Mesenteric fat pad (tissue), 1 donor: ENCODE measurements at places on chromosomes 3 and 15.

- DNase-seq, result no peak
Measured at GRCh38 chr15:39587731-39588530, 7.1 kb downstream of the THBS1 start.

GRCh38 chr3:167032267-167032876 is 347.7 kb downstream of the ZBBX start:
- no peak for DNase-seq

GRCh38 chr15:40591389-40591788 is 2.7 kb upstream of the KNL1 start:
- DNase-seq, result no peak

GRCh38 chr3:396293-396692 is 199.7 kb downstream of the CHL1 start:
- DNase-seq, result no peak

DNA sequence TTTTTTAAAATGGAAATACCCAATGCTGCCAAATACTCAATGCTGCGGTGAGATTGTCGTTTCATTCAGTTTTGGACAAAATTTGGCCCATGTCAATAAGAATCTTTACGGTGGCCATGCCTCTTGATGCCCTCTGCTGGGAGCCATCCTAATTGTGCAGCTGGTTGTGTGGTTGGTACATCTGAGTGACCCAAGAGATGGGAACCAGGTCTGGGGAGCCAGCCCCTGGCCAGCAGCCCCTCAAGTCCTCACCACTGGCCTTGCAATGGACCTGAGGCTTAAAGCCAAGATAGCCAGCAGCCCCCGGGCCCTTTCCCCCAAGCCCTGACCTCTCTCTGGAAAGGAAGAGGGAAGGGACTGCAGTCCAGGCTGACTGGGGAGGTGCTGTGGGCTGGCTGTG is 36.4 kb upstream of the ESYT3 start:
- DNase-seq, result no peak

- no peak for DNase-seq
Measured at GRCh38 chr15:80173022-80173759, 20.4 kb downstream of the FAH start.

DNA sequence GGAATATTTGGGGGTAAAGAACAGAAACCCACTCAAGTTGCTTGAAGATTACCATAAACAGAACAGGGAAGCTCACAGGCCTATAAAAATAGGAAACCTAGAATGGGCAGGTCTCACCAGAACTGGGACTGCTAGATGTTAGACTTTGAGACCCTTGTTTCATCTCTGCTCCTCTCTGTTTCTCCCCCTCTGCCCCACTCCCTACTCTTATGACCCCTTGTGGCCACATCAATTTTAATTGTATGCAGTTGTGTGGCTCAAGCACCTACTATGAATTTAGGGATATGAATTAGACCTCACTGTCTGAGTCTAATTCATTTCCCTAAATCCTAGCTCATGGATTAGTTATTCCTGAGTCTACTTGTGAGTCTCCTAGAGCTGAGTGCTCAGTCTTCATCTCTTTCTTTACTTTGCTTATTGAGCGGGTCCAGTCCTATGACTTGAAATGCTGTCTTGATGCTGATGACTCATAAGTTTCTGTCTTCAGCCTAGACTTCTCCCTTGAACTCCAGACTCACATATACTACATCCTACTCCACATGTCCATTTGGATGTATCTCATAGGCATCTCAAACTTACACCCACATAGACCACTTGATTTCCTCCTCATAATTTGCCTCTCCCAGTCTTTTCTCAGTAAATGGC is 78.7 kb downstream of the ITPR1 start:
- no peak for DNase-seq

DNA sequence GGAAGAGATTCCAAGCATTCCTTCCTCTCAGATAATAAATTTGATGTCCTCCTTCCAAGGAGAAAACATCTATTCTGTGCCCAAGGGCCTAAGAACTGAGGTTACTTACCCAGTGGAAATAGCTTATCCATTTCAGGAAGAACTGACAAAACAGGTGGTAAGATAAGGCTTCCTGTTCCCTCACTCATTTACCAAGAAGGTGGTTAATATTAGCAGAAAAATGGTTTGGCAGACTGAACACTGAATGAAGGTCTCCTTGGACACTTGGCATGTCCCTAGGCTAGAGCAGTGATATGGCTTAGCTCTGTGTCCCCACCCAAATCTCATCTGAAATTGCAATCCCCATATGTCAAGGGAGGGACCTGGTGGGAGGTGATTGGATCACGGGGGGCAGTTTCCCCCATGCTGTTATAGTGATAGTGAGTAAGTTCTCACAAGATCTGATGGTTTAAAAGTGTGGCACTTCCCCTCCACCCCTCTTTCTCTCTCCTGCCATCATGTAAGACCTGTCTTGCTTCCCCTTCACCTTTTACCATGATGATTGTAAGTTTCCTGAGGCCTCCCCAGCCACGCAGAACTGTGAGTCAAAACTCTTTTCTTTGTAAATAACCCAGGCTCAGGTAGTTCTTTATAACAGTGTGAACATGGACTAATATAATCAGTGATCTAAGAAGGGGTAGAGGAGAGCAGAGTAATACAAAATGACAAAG is 127.4 kb downstream of the ST8SIA2 start:
- DNase-seq, result no peak

DNA sequence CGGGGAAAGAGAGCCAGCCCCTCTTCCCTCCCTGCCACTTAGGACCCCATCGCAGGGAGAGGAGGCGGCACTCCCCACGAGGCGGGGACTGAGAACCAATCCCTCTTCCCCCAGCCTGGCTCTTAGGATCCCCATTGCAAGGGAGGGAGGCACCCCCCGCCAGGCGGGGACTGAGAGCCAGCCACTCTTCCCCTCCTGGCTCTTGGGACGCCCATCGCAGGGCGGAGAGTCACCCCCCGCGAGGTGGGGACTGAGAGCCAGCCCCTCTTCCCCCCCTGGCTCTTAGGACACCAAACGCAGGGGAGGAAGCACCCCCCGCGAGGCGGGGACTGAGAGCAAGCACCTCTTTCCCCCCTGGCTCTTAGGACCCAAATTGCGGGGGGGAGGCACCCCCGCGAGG is 34.2 kb upstream of the SSUH2 start:
- no peak for DNase-seq

GRCh38 chr3:78174821-78175220 is 1134.9 kb downstream of the ROBO2 start:
- DNase-seq, result no peak

DNA sequence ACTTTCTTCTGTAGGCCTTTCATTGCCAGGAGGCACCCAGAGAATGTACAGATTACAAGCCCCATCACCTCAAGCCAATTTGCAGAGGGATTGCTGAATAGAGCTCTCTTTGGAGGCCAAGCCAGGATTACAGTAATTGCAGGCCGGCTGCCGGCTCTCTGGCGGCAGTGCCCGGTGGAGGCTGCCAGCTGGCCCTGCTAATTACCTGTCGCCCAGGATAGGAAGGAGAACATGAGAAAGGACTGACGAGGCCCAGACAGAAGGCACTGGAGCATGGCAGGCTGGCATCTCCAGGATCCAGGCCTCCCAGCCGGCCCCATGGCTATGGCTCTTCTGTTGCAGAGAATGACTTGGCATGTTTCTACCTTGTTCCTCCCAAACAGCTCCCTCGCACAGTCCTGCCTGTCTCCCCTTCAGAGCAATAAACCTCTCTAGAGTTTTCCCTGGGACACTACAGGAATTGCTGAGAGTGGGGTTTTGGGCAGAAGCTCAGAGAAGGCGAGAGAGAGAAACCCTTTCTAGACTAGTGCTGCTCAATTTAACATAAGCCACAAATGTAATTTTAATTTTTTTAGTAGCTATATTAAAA is 273.6 kb upstream of the PROK2 start:
- no peak for DNase-seq

- DNase-seq, result no peak
Measured at GRCh38 chr15:93049914-93050578, 39.0 kb downstream of the RGMA start.

GRCh38 chr15:67922971-67923945 is 83.4 kb upstream of the RNU6-1 start:
- DNase-seq, result no peak

- no peak for DNase-seq
Measured at GRCh38 chr15:39850436-39850835, 67.8 kb upstream of the FSIP1 start.

GRCh38 chr3:185825006-185825638 is at the start of gene IGF2BP2:
Gene IGF2BP2 (minus strand): TSS chr3:185825042. CDS start chr3:185824960, 82 bp downstream.
- DNase-seq, result no peak

- no peak for DNase-seq
Measured at GRCh38 chr3:13045241-13045903, 27.9 kb downstream of the IQSEC1 start.

DNA sequence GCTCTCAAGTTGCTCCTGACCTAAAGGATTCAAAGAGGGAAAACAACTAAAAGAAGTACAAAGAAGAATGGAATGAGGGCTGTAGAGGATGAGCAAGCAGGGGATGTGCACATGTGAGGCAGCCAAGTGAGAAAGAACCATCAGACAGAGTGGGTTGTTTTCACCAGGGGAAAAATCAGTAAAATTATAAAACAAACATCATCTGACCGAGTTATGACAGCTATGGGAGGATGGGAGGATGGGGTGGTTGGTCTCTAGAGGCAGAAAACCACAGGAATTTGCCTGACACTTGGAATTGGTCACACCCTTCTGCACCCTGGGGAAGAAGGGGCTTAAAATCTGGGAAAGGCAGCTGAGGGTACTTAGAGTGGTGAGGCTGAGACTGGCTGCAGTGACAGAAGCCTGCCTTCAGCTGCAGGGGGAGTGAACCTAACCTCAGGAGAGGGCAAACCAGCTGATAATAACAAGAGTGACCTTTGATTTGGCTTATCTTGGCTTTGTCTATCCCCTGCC is 10.1 kb downstream of the ARHGAP31 start:
- DNase-seq, result no peak

DNA sequence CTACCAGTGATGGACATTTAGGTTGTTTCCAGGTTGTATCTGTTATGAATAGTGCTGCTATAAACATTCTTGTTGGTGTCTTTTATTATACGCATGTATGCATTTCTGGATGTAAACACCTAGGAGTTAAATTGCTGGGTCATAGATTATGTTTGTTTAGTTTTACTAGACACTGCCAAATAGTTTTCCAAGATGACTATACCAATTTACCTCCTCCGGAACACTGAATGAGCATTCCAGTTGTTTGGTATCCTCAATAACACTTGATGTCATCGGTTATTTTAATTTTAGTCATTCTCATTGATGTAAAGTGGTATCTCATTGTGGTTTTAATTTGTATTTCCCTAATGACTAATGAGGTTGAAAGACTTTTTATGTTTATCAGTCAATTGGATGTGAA is 36.6 kb upstream of the ARID3B start:
- DNase-seq, result no peak

DNA sequence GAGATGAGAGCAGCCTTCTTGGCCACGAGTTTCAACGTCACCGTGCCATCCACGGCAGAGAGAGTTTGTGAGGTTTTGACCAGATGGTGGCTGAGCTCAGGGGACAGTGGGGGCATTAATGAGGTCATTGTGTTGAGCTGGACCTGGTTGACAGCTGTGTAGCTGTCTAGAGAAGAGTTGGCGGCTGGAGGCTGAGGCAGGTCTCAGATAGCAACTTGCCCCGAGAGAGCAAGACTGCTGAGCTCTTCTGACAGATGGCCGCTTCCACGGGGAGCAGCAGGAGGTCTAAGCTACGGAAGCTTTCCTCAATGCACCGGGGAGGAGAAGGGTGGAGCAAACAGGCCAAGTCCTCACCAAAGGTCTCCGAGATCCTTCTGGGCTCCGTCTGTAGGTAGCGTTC is 44.8 kb upstream of the EIF5A2 start:
- DNase-seq, result no peak

- DNase-seq, result no peak
Measured at GRCh38 chr3:21920421-21920861, 169.4 kb upstream of the ZNF385D start.

DNA sequence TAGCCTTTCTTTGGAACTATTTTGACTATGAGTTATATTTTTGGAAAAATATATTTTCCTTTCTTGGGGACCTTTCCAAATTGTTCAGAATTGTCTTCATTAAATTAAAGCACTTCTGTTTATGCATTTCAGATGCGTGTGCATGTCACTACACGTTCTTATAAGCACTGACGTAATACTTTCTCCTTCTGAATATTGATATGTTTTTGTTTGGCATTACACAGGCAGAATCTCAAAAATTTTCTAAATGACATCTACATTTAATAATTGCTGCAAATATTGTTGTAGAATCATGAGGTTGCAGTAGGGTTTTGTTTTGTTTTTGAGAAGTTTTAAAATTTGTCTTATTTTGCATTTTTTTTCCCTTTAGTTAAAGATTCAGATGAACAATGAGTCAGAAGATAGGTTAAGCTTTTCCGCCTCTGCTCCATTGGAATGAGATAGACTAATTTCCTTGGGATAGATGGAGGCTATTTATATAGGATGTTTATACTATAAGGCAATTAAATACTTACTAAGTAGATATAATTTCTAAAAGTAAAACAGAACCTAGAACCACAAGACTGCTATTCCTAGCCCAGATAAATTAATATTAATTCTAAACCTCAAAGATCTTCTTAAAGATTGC is 110.8 kb downstream of the MBNL1 start:
- DNase-seq, result no peak

DNA sequence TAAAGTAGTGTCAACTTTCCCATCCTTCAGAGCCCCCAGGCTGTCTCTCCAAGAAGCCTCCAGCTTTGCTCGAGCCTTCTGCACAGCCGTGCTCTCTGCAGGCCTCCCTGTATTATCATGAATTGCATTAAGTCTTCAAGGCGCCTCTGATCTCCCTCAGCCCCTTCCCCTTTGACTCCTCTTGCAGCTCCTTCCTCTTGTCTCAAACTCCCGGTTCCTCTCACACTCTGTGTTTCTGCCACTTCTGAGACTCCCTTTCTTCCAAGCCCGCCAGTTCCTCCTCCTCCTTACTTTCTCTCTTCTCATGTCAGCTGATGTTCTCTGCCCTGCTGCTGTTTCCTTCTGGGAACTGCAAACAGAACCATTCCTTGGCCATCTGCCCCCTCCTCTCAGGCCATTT is 418.8 kb downstream of the EPHB1 start:
- DNase-seq, result no peak

GRCh38 chr3:29852767-29853166 is 571.9 kb downstream of the RBMS3 start:
- no peak for DNase-seq

GRCh38 chr15:44066211-44066827 is 128.8 kb downstream of the FRMD5 start:
- no peak for DNase-seq

GRCh38 chr3:96813134-96813819 is 1.1 kb upstream of the EPHA6 start:
- no peak for DNase-seq

GRCh38 chr15:43376017-43376705 is 5.3 kb downstream of the TUBGCP4 start:
- no peak for DNase-seq

- peak; percentile 83 for DNase-seq
Measured at GRCh38 chr3:197428117-197428801, 127.5 kb downstream of the BDH1 start.

- DNase-seq, result no peak
Measured at GRCh38 chr15:59997070-59997701, 6.9 kb upstream of the FOXB1 start.

GRCh38 chr3:112759210-112759609 is 87.5 kb downstream of the CD200R1L start:
- no peak for DNase-seq
